Stimulated activated CD4-positive, alpha-beta T cell treated with anti-CD3 and anti-CD28 coated beads, Interleukin-15, amount 100 ng/mL, for 24 hours (primary cell): ENCODE measurements at places on chromosomes 7 and 10.
A peak's percentile ranks its signal among the peaks of the same experiment; 100 is the strongest.

DNA sequence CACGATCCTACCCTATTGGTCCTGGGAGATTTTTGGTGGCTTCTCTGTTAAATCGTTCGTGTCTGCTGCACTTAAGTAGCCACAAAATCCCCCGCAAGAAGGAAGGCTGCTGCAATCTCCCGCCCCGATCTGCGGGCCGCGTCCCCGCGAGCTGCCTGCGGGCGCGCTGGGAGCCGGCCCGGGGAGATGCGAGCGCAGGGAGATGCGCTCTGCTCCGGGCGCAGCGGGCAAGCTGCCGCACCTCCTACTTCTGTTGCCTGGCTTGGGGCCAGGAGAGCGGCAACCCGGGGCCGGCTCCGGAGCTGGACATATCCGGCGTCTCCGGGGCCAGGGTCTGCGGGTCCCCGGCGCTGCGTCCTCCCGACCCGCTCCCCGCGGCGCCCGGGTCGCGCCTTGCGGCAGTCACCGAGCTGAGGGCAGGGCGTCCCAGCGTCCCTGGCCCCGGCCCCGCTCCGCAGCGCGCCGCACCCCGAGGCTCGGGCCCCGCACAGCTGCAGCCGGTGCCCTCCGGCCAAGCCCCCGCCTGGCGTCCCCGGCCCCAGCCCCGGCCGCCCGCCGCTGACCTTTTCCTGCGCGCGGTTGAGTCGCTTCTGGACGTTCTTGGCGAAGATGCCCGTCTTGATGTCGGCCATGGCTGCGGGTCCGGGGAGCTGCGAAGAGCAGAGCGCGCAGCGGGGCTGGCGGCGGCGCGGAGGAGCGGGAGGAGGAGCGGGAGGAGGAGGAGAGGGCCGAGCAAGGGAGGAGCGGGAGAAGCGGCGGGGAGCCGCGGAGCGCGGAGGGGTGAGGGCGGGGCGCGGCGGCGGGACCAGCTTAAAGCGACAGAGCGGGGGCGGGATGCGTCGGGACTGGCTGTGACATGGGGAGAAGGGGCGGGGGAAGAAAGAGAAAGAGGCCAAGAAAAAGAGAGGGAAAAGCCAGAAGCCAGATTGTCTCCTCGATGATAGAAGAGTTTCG, at the start of gene AMPH:
Gene AMPH, minus strand, starts transcription at position 654 of the 954 bp plus-strand sequence. Its CDS starts 22 bp downstream, at position 632.
- peak; percentile 70 for DNase-seq

- DNase-seq: no peak
These were observed 1.8 kb upstream of the OPN1SW start for GRCh38 chr7:128777156-128778123.

- peak; percentile 67 for DNase-seq
These were observed 9.0 kb downstream of the SKIDA1 start for GRCh38 chr10:21516242-21517131.

- no peak for DNase-seq
These were observed 53.7 kb downstream of the ADARB2 start for GRCh38 chr10:1683649-1684048.

- DNase-seq: no peak
These were observed 38.8 kb downstream of the EPC1 start for GRCh38 chr10:32308027-32308603.

GRCh38 chr10:80131499-80131901, 1.0 kb upstream of the PLAC9 start:
- DNase-seq: no peak

DNA sequence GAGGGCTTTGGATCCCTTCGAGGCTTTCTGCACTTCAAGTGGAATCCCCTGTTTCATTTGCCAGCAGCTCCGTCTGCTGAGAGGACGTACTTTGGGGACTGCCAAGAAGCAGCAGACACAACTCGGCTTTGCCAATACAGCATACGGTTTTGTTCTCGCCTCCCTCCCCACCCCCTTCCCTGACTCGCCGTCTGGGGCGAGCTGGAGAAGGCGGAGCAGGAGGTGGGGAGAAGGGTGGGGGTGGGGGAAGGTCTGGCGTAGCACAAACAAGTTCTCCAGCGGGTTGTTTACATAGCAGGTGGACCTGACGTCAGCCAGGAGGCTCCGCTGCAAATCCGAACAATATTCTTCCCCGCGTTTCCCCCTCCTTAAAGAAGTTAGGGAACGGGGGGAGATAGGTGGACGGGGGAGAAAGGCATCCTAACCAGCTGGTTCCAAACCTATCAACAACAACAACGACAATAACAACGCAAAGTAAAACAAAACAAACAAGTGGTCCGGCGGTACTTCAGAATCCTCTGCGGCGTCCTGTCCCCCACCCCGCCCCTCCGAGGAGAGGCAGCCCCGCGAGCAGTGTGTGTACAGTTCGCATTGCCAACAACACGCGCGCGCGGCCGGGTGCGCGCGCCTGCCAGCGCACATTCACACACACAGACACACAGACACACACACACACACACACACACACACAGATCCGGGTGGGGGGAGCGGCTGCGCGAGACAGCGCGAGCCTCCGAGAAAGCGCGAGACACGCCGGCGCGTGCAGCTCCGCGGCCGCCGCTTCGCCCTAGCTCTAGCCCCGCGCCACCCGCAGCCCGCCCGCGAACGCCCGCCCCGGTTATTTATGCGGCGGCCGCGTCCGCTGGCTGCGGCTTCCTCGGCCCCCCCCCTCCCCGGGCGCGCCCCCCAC, 167.0 kb upstream of the PPP1R3A start:
- DNase-seq: peak; percentile 40

- no peak for DNase-seq
These were observed 255.7 kb downstream of the TNS3 start for GRCh38 chr7:47326220-47326619.

- no peak for DNase-seq
These were observed 362.3 kb upstream of the MTPN start for GRCh38 chr7:136339464-136339863.

GRCh38 chr7:97043281-97043680, 18.6 kb upstream of the DLX5 start:
- no peak for DNase-seq

DNA sequence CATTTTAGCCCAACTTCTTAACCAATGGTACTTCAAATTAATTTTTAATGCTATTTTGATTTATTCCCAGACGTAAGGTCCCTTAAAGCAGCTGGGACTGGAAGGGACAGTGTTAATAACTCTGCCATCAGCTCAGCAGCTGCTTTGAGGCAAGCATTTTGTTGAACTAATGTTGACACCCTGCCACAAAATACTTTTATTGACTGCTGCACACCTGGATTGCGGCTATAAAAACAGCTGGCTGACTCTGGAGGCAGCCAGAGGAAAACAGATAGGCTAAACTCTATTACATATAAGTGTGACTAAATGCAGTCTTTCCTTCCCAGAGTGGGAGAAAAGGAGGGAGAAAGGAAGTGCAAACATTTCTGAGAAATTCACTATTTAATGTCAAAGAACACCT, 77.6 kb downstream of the ETV1 start:
- DNase-seq: no peak
